CD4-positive, CD25-positive, alpha-beta regulatory T cell (primary cell): ENCODE measurements at places on chromosomes 3 and 15.

DNA sequence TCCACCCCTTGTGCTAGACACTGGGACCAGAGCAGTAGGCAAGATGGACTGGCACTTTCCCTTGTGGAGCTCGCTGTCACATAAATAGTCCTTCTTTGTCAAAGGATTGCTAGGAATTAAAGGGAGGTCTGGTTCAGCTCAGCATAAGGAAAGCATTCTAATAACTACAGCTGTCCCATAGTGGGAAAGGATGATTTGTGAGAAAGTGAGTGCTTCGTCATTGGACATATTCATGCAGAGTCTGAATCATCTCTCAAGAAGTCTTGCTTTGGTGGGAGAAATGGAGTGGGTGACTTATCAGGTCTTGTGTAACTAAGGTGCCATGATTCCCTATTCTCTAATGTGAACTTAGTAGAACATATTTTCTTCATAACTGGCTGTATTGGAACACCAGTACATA, 14.7 kb downstream of the PPARG start:
- no peak for DNase-seq

- DNase-seq: no peak
These were observed 9.2 kb downstream of the NDUFB5 start for GRCh38 chr3:179613807-179614206.

GRCh38 chr3:52038227-52038626, 18.1 kb downstream of the DUSP7 start:
- no peak for DNase-seq

DNA sequence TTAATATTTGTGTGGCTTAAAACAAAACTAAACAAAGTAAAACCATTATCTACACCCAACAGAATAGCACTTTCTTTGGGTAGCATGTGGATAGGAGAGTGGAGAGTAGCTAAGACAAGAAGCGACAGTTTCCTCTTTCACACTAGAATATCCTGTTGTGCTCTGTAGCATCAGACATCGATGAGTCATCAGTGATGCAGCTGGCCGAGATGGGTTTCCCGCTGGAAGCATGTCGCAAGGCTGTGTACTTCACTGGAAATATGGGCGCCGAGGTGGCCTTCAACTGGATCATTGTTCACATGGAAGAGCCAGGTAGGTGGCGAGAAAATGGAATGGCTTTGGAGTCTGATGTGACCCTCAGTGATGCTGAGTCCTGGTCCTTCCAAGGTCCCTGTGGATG, 108.1 kb downstream of the USP13 start:
- DNase-seq: no peak

GRCh38 chr3:187735383-187735782, 9.9 kb downstream of the BCL6 start:
- no peak for DNase-seq

DNA sequence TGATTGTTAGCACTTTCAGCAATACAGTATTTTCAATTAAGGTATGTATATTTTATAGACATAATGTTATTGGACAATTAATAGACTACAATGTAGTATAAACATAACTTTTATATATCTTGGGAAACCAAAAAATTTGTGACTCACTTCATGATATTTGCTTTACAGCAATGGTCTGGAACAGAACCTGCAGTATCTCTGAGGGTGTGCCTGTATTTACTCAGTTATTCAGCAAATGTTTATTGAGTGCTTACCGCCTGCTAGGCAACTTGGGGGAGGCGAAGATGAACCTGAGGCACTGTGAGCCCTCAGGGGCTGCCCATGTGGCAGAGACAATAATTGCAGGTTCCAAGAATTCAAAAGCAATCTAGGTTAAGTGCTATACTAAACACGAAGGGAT, 144.8 kb downstream of the GABRB3 start:
- DNase-seq: no peak

- DNase-seq: no peak
These were observed 107.1 kb upstream of the FHIT start for GRCh38 chr3:61358364-61358763.

GRCh38 chr15:62452667-62453066, 287.6 kb upstream of the C2CD4B start:
- no peak for DNase-seq

- DNase-seq: no peak
These were observed 580.5 kb downstream of the NSUN3 start for GRCh38 chr3:94643400-94643799.

- no peak for DNase-seq
These were observed 54.4 kb downstream of the PGPEP1L start for GRCh38 chr15:98953000-98953787.

DNA sequence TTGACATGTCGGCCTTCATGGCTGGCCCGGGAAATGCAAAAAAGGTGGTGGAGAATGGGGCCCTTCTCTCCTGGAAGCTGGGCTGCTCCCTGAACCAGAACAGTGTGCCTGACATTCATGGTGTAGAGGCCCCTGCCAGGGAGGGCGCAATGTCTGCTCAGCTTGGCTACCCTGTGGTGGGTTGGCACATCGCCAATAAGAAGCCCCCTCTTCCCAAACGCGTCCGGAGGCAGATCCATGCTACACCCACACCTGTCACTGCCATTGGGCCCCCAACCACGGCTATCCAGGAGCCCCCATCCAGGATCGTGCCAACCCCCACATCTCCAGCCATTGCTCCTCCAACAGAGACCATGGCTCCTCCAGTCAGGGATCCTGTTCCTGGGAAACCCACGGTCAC, 23.1 kb upstream of the BSN start:
- no peak for DNase-seq

- no peak for DNase-seq
These were observed 103.0 kb upstream of the NAALADL2 start for GRCh38 chr3:174755833-174756829.

DNA sequence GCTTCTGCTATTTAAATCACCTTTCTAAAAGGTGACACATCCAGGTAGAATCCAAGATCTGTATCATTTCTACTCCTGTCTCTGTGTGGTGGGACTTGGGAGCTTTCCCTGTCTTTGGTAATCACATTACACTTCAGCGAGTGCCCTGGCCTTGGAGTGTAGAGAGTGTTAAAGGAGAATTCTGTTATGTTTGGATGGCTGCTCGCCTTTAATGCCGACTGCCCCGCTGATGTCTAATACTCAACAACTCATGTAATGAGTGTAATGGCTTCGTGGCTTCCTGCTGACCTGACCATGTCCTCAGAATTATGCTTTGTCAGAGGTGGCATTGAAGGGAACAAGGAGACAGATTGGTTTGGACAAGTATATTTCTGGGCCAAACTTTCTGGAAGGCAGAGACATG, 66.3 kb upstream of the LRTM1 start:
- no peak for DNase-seq

DNA sequence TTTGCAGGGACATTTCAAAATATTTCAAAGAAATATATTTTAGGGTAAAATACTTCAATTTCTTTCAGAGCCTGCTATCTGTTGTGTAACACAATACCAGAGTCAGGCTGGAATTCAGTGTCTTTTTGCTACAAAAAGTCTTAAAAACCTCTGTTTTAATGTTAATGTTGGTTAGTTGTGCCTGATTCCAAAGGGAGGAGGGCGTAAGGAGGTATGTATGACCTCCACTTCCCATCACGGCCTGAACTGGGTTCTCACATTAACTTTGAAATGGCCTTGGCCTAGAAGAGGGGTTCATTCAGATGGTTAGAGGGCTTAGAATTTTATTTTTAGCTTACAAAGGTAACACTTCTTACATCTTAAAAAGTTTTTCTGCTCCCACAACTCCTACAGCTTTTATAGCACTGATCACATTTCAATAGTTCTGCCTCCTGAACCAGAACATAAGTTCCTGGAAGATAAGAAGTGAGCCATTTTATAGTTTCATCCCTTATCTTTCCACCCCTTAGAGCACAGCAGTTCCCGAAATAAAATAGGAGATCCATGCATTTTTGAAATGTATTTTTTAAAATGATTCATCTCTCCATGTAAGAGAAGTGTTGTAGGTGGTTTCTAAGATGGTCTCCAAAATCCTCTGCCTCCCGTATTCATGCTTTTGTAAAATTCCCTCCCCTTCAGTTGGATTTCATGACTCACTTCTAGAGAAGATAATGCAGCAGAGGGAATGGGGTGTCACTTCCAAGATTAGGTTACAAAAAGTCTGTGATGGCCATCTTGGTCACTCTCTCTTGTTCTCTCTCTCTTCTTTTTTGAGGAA, 543.1 kb upstream of the NECTIN3 start:
- no peak for DNase-seq

GRCh38 chr3:155869691-155870090, 759 bp upstream of the GMPS start:
- DNase-seq: no peak

DNA sequence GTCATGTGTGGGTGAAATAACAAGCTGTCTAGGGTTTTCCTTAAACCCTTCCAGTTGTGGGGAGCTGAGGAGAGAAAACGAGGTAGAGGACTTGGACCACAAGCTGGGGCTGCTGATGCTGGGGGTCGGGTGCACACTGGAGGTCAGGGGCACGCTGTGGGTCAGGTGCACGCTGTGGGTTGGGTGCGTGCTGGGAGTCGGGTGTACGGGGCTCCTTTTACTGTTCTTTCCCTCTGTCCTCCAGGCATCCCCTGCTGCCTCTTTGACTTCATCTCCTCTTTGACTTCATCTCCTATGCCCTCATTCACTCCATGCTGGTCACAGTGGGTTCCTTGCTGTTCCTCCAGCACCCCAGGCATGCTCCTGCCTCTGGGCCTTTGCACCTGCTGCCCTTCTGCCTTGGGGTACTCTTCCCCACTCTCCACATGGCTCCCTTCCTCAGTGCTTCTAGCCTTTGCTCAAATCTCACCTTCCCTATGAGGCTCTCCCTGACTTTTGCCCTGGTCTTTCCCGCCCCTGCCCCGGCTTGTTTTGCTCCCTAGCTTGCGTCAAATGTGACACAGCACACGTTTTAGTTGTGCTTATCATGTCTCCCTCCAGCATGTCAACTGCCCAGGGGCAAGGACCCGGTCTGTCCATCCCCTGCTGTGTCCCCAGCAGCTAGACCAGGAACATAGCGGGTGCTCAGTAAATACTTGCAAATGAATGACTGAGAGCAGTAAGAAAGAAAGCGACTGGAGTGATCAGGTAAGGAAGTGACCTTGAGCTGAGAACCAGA, 45.4 kb downstream of the WNT7A start:
- DNase-seq: no peak

GRCh38 chr3:69260216-69260787, 125.6 kb downstream of the FRMD4B start:
- DNase-seq: no peak

GRCh38 chr15:34810443-34811129, 15.2 kb upstream of the ACTC1 start:
- no peak for DNase-seq

DNA sequence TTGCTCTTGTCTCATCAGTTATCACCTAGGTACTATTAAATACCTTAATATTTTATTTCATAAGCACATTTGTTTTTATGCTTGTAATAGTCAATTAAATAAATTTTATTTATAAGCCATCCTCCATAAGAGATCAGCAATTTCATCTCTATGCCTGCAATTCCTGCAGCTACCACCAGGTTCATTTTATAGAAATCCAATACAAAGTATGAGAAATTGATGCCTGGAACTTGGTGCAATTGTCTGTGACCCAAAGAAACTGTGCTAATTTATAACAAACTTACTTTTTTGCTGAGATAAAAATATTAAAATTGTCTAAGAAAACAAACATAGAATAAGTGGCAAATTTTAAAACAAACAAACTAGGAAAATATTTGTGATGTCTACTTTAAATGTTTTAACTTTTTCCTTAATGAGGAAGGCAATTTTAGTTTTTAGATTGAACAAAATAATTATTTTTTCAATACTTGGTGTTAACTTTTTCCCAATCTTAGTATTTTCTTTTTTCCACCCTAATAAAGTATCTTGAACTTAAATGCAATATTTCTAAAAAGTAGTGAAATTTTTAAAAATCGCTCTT, 1026.6 kb downstream of the ROBO1 start:
- no peak for DNase-seq

GRCh38 chr3:126955004-126955790, 27.7 kb upstream of the PLXNA1 start:
- DNase-seq: no peak
